ENCODE measurements at places on chromosomes 1 and 21. TPM values are rescaled to one million over a fixed set of nuclear protein-coding genes. Genes with fewer than 3 reads are reported as not detected.

DNA sequence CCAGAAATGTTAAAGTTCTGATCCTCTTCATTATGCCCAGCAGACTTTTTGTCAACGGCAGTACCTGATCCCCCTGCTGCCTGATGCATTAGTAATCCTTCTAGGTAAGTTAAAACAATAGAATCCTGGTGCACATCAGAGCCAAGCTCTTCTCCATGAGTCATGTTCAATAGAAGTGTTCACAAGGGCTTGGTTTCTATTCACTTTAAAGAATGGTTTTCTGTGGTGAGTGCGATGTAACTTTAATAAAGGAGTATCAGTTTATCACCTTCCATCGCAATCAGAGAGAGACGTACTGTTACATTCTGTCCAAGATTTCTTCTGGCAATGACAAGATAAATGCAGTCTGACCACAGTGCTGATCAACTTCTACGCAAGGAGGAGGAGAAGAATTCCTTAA, 96.8 kb downstream of the NRIP1 start:
- peaks cover 10% of the 10 kb centered on the region for H3K36me3 ChIP-seq
- H3K4me1 ChIP-seq: peaks cover 4% of the 10 kb centered on the region
- no peaks in the 10 kb centered on the region for H3K27me3 ChIP-seq
- no peak for DNase-seq
- no peak overlapping the region for H3K27ac ChIP-seq

DNA sequence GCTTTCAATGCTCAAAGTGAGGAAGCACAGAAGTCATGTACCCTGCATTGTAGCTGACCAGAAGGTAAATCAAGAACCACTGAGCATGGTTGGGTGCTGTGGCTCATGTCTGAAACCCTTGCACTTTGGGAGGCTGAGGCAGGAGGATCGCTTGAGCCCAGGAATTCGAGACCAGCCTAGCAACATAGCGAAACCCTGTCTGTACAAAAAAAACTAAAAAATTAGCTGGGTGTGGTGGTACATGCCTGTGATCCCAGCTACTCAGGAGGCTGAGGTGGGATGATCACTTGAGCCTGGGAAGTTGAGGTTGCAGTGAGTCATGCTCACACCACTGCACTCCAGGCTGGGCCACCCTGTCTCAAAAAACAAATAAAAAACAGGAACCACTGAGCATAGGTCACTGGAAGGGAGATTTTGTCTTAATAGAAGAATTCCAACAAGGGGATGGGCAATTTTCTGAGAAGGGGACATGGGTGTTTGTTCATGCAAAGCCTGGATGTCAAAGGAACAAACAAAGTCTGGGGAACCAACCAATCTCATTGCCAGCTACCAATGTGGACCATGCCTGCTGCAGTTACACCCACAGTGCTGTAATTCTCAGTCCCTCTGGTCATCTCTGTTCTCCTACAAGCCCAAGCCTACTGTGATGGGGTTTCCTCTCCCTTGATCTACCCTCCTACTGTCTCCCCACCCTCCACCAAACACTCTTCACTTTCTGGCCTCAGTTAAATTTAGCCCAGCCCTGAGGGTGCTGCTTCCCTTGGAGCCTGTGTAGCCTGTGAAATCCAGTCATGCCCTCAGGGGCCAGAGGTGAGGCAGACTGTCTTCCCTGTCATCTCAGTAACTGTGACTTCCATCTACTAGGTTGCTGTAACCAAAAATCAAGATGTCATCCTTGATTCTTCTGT, 47.9 kb downstream of the ELF3 start:
- no peak overlapping the region for H3K4me3 ChIP-seq
- no peak overlapping the region for H3K27ac ChIP-seq
- H3K36me3 ChIP-seq: no peaks in the 10 kb centered on the region
- H3K27me3 ChIP-seq: no peaks in the 10 kb centered on the region
- no peak for DNase-seq
- peaks cover 7% of the 10 kb centered on the region for H3K4me1 ChIP-seq

- H3K27me3 ChIP-seq: no peaks in the 10 kb centered on the region
- no peak overlapping the region for H3K4me3 ChIP-seq
- DNase-seq: no peak
These were observed 11.2 kb upstream of the C2CD2 start for GRCh38 chr21:41965045-41965444.

- H3K4me3 ChIP-seq: no peak overlapping the region
- H3K27ac ChIP-seq: no peak overlapping the region
- H3K36me3 ChIP-seq: no peaks in the 10 kb centered on the region
- H3K4me1 ChIP-seq: no peaks in the 10 kb centered on the region
- no peak for DNase-seq
These were observed 1887.4 kb downstream of the NCAM2 start for GRCh38 chr21:22885614-22886013.

GRCh38 chr1:111448482-111448917, 556 bp downstream of the WDR77 start:
- peaks cover 13% of the 10 kb centered on the region for H3K36me3 ChIP-seq
- no peak for DNase-seq
- no peaks in the 10 kb centered on the region for H3K27me3 ChIP-seq
- peak overlapping the region; percentile 86 for H3K4me3 ChIP-seq
- H3K27ac ChIP-seq: no peak overlapping the region

DNA sequence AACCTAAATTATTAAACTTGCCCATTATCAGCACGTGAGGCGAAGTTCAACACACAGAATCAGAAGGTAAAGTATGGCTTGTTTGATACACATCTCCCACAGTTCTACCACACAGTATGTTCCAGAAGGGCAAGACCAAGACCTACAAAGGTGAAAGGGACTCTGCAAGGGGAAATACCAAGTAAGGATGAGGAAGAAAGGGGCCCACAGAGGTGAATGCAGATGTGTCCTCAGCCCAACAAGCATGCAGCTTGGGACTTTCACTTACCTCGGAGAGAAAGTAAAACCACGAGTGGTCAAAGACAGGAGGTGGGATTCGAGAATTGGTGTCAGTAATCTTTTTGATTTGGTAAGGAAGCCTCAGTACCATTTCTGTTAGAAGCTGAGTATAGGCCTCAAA, 85.8 kb downstream of the UBR4 start:
- no peak for DNase-seq
- H3K27me3 ChIP-seq: no peaks in the 10 kb centered on the region
- peaks cover 95% of the 10 kb centered on the region for H3K36me3 ChIP-seq
- no peaks in the 10 kb centered on the region for H3K4me1 ChIP-seq
- H3K4me3 ChIP-seq: no peak overlapping the region

GRCh38 chr21:20445971-20446370, 552.2 kb upstream of the NCAM2 start:
- no peaks in the 10 kb centered on the region for H3K4me1 ChIP-seq
- H3K4me3 ChIP-seq: no peak overlapping the region
- no peak for DNase-seq
- no peak overlapping the region for H3K27ac ChIP-seq

DNA sequence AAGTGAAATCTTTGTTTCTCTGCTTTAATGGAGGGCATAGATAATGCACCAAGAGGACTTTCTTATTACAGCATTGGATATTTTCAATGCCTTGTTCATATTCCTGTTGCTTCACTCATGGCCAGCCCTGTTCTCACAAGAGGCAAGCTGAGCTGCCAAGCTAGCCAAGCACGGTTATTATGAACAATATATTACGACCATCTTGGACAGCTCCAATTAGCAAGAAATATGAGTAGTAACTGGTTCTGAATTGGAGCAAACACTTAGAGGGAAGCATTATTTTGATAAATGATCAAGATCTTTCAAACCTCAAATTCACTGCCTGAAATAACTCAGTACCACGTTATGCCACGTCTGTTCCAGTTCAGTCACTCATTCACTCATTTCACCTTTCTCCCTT, 159.8 kb downstream of the SETD4 start:
- no peak for DNase-seq
- H3K36me3 ChIP-seq: no peaks in the 10 kb centered on the region

- no peak overlapping the region for H3K27ac ChIP-seq
- no peaks in the 10 kb centered on the region for H3K36me3 ChIP-seq
- no peaks in the 10 kb centered on the region for H3K27me3 ChIP-seq
These were observed 768.0 kb upstream of the TMPRSS15 start for GRCh38 chr21:19171585-19171984.

GRCh38 chr1:86423473-86423872, 498 bp upstream of the CLCA2 start:
- H3K27ac ChIP-seq: no peak overlapping the region
- H3K4me3 ChIP-seq: no peak overlapping the region
- no peaks in the 10 kb centered on the region for H3K27me3 ChIP-seq
- H3K4me1 ChIP-seq: no peaks in the 10 kb centered on the region

The TMEM50B gene
- 399 TPM for total RNA-seq

The KRTAP10-4 gene
- total RNA-seq: not detected

The AMY1C gene
- 6.3 TPM for total RNA-seq

The SLC44A3 gene
- total RNA-seq: 4.0 TPM

The CLDN19 gene
- total RNA-seq: not detected

The CD34 gene
- total RNA-seq: 30.2 TPM

The WNT2B gene
- 1.5 TPM for total RNA-seq

The PTPN14 gene
- total RNA-seq: 33.3 TPM

Measured in thyroid gland (tissue), 4 donors.